Inflammatory macrophage treated with lipopolysaccharide for 1 hour (primary cell): ENCODE measurements at places on chromosomes 12 and 14.
A peak's percentile ranks its signal among the peaks of the same experiment; 100 is the strongest.

GRCh38 chr12:14681625-14682024 lies 14.8 kb downstream of the GUCY2C start:
- DNase-seq: no peak

DNA sequence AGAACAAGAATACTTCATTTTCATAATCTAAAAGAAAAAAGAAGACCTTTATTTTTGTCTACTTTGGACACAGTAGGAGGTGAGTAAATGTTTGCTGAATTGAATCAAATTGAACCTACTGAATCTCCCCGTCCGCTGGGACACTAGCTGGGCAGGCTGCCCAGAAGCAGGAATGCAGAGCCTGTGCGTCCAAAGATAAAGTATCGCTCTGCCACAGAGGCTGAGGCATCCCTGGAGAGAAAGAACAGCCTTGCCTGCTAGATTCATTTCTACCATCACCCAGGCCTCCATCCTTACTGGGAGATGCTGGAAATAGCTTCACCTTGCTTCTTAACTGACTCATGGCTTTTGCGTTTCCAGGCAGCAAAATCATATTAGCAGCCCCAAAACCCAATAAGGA lies 64.1 kb upstream of the TSPAN11 start:
- DNase-seq: no peak

- DNase-seq: no peak
Observed at GRCh38 chr12:111034083-111034885, 113.9 kb upstream of the MYL2 start.

- DNase-seq: peak; percentile 90
Observed at GRCh38 chr12:104358353-104359003, 54.9 kb downstream of the EID3 start.

DNA sequence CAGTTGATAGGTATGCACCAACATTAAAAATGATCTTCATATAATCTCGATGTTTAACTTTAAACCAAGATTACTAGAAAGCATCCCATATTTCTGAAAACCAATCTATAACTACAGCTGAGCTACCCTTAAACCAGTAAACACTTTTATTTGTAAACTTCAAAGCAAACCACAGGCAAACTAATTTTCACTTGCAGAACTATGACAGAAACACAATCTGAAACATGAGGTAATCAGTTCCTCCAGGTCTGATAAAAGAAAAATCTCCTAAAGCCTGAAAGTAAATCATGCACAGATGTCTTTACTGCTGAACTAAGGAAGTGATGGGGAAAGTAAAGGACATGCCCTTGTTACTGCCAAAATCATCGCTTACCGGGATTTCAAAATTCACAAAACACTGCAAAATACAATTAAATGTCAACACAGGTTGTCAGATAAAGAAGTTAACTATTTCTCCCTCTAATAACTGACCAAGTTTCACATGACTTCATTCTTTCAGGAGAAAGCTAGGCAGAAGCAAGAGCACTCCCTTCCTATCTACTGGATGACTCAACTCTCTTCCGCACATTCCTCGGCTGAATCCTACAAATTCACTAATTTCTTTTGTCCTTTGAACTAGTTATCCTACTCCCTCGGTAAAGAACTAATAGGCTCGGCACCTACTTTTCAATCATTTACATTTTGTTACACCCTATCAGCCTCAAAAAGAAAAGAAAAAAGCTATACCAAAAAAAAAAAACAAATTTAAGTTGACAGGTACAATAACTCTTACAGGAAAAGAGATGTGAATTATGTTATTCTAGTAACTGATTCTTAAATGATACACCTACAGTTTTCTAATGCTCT lies 1.4 kb downstream of the EEA1 start:
- peak; percentile 53 for DNase-seq

DNA sequence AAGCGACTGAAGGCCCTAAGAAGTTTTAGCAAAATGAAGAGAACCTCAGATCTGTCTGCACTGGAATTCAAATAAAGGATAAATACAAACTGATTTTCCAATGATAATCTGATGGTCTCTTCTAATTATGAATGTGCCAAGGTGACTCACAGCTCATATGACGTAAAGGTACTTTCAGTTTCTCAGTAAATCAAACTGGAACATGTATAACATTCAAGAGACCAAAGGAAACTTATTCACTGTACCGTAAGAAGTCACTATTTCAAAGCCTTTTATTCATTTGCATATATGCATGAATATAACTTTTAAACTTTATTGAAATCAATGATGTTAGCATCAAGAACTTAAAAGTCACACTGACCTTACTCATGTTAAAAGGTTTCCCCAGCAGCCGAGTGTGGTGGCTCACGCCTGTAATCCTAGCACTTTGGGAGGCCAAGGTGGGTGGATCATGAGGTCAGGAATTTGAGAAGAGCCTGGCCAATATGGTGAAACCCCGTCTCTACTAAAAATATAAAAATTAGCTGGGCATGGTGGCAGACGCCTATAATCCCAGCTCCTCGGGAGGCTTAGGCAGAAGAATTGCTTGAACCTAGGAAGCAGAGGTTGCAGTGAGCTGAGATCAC lies 52.2 kb downstream of the ATXN2 start:
- no peak for DNase-seq

DNA sequence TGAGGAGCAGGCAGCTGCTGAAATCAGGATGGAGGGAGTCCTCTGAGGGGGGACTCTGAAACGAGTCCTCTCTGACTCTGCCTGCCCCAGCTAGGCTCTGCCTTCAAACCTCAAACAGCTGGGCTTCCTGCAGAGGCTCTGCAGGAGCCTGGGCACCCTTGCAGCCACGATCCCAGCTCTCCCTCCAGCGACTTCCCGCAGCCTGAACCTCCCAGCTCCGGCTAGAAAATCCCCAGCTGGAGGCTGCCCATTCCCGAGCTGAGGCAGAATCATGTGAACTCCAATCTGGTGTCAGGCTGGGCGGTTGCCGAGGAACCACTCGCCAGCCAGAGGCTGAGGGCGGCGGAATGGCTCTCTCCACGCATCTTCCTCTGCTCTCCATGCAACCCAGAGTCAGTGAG lies at the start of gene GPR68:
TSS of gene GPR68 (minus strand) at position 204 of the 401 bp plus-strand sequence. CDS start 9,654 bp downstream, outside the sequence.
- peak; percentile 55 for DNase-seq

DNA sequence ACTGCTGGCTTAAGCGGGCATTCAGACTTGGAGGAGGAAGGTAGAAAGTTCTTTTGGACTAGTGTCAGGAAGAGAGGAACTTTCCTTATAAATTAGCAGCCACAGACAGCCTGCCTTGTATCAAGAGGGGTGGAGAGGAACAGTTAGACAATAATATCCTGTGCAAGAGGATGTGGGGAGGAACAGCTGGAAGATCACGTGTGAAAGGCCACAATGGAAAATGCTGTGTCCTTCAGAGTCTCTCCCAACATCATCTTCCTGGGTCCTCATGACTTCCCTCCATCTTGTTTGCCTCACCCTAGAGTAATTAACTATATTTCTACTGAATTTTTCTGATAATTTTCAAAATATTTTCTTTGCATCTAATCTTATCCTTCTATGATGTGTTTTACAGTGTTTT lies 117.4 kb downstream of the MGAT4C start:
- no peak for DNase-seq

DNA sequence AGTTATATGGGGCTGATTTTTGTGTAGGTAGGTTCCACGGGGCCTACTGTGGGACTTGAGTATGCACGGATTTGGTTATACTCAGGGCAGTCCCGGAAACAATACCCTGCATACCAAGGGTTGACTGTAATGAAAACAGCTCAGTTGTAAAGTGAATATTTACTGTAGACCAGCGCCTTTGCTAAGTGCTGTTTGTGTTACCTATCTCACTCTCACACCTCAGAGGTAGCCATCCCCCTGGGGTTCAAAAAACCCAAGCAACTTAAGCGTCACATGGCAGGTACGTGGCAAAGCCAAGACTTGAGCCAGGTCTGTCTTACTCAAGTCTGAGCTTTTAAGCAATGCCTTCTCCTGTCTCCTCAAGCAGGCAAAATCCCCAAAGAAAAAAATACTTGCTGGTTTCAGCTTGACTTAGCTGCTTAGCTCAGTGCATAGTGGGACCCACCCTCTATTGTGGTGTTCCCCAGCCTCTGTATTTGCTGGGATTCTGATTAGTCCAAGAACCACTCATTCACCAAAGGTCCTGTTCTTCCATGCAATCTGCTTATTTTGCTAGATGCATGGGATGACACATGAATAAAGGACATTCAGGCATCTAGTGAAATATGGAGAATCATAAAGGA lies 34.2 kb upstream of the STRN3 start:
- DNase-seq: no peak

DNA sequence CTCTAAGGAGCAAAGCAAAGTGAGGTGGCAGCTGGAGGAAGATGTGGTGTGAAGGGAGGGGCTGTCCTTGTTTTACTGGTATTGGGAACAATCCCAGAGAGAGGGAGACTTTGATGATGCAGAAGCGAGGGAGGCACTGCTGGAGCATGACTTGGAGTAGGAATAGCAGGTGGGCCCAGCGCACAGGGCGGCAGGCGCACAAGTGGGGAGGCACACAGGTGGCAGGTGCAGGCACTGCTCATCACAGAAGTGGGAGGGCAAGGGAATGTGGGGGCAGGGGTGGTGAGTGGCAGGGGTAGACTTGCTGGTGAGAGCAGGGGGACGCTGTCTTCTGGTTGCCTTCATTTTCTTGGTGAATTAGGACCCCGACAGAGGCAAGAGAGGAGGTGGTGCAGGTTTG lies 11.5 kb upstream of the IFI27 start:
- no peak for DNase-seq

DNA sequence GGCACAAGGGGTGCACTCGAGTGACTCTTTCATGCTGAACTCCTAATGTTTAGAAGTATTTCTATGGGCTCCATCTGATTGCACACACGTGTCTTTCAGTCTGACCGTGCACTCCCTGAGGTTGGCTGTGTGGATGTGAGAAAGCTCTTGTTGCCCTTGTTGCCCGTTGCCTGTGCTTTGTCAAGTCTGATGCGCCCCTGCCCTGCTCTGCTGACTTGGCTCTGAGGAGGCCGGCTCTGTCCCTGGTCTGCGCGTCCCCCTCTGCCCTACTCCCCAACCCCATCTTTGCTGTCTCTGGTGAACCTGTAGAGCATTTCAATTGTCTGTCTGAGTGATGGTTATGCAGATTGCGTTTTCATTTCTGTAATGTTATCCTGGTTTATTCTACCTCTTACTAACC lies 802.3 kb downstream of the NRXN3 start:
- DNase-seq: no peak

- DNase-seq: no peak
Observed at GRCh38 chr12:659090-659683, 4.1 kb downstream of the NINJ2 start.

- peak; percentile 71 for DNase-seq
Observed at GRCh38 chr12:93183940-93184671, 193.6 kb upstream of the NUDT4 start.

DNA sequence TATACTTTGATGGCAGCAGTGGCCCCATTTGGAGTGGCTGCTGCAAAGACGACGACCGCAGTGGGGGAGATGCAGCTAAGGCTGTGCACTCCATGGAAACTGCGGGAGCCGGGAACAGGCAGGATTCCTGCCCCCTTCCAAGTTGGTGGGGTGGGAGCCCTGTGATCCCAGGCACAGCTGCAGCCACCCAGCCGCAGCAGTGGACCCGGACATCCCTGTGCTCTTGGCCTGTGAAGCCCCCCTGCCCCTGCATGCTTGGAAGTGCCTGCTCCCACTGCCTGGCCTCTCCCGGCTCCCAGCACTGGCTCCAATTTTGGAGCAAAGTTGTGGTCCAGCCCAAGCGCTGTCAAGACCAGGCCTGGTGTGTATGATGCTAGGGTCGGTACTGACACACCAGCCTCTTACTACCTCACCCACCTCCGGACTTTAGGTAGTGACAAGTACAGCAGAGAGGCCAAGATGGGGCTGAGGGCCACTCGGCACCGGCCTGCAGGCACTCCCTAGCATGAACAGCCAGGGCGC lies 502.8 kb upstream of the RPL10L start:
- no peak for DNase-seq

- no peak for DNase-seq
Observed at GRCh38 chr14:74261288-74261687, 22.0 kb downstream of the VSX2 start.

- no peak for DNase-seq
Observed at GRCh38 chr14:33676135-33676566, 274.7 kb downstream of the EGLN3 start.

DNA sequence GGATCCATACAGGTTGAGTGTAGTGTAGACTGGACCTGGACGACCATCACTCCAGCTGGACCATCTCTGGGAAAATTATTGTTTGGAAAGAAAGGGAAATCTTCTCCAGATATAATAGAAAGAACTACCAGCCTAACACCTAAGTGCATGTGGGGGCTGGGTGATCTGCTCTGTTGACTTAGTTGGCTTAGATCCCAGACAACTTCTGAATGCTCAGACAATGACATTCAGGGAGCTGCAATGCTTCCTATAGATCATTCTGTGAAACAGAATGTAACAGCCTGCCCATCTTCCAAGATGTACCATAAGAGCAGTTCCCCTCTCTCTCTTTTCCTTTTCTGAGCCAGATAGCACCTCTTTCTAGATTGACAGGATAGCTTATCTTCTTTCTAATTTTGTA lies 572.8 kb upstream of the STXBP6 start:
- DNase-seq: no peak

DNA sequence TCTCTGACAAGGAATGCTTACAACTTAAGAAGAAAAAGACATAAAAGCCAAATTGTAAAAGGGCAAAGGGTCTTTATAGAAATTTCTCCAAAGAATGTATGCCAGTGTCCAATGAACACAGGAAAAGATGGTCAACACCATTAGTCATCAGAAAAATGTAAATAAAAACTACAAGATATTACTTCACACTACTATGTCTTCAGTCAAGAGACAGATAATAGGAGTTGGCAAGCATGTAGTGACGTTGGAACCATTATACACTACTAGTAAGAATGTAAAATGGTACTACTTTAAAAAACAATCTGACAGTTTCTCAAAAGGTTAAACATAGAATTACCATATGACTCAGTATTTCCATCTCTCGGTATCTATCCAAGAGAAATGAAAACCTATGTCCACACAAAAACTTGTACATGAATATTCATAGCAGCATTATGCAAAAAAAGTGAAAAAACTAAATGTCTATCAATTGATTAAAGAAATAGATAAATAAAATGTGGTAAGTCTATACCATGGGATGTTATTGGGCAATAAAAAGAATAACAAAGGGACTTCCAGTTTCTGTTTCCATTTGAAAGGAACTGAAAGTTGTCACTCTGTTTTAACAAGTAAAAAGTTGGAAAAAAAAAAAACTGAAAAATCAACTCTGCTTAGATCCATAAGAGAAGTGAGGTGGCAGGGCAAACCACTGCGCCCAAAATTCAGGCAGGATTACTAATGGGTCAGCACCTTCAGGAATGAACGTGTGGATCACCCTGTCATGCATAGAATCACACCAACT lies 69.8 kb downstream of the ALG10B start:
- peak; percentile 61 for DNase-seq

- no peak for DNase-seq
Observed at GRCh38 chr12:79020106-79020505, 155.5 kb downstream of the SYT1 start.

DNA sequence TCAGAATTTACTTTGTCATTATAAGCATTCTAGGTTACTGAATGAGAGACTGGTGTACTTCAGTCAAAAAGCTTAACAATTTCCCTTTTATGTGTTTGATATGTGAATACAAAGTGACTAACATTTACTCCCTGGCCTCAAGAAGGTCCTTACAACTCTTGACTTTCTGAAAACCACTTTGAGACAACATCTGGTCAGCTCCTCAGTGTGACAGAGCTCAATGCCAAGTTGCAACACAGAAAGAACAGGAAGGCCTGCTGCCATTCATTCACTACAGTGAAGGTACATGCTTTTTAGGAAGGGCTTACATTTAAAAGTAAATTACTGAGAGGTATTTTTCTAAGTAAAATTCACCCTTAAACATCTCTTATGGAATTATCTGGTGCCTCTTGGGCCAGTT lies 2.3 kb upstream of the NAA30 start:
- no peak for DNase-seq

- DNase-seq: no peak
Observed at GRCh38 chr14:94574336-94574735, 6.9 kb upstream of the SERPINA5 start.
